ENCODE measurements at places on chromosomes 2 and 18. TPM values are rescaled to one million over a fixed set of nuclear protein-coding genes. Genes with fewer than 3 reads are reported as not detected.

NEU4 gene
- not detected for total RNA-seq

- DNase-seq = no peak
Observed at GRCh38 chr2:62343206-62343605, 147.3 kb downstream of the B3GNT2 start.

CCDC121 gene
- 6.2 TPM for total RNA-seq

GRCh38 chr2:127661072-127661649 lies 14.2 kb downstream of the LIMS2 start:
- no peak for DNase-seq

GRCh38 chr2:217489145-217489960 lies 513.4 kb downstream of the TNS1 start:
- peak; percentile 86 for DNase-seq

DNA sequence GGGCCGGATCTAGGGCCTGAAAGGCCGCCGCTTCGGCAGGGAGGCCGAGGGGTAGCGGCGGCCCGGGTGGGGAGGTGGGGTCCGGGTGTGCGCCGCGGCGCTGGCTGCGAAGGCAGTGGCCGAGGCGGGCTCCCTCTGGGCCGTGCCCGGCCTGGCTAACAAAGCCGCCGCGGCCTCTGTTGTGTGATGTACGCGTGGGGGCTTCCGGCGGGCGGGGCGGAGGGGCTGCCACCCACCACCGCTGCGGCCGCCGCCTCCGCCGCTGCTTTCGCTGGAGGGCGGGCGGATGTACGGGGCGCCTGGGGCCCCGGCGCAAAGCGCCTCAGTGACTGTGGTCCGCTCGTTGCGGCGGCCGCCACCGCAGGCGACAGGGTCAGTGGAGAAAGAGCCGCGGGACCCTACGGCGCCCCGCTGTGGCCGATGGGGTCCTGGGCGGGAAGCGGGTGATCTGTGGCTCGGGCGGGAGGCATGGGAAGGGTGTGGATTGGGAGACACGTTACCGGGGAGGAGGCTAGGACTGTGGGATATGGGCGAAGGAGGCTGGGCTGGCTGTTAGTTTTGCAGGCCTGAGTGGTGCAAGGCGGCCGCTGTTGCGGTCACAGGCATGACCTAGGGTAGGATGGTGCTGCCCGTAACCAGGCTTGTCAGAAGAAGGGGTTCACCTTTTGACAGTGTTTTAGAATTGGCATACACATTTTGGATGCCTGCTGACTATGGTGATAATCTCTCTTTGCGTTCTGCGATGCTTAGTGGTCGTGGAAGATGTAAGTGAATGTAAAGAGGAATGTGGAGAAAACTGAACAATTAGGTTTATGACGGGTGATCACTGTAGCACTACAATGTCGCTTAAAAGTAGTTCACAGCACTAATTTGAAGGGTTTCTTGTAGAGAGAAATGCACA lies 662 bp downstream of the BZW1 start:
- peak; percentile 93 for DNase-seq

GRCh38 chr2:200466425-200467418 lies 43.1 kb downstream of the KCTD18 start:
- DNase-seq = peak; percentile 45
